CD4-positive, alpha-beta T cell treated with Interleukin-1 beta for 1 hour (primary cell): ENCODE measurements at places on chromosomes 7 and 10.
A peak's percentile ranks its signal among the peaks of the same experiment; 100 is the strongest.

- no peak for DNase-seq
These were observed 5.4 kb downstream of the PRF1 start for GRCh38 chr10:70596860-70597809.

- DNase-seq: no peak
These were observed 86.6 kb downstream of the ABLIM1 start for GRCh38 chr10:114571316-114571999.

DNA sequence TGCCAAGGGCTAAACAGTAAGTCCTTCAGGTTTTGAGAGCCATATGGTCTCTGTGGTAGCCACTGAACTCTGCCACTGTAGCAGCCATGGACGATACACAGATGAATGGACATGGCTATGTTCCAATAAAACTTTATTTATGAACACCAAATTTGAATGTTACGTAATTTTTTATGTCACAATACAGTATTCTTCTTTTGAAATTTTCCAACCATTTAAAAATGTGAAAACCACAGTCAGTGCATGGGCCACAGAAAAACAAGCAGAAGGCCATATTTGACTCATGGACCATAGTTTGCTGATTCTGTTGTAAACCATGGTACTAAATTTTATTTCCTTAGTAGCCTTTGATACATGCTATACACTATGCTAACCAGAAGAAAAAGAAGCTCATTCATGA lies 361.8 kb downstream of the MAGI2 start:
- no peak for DNase-seq

- DNase-seq: no peak
These were observed 24.9 kb downstream of the CYP17A1 start for GRCh38 chr10:102812231-102812876.

DNA sequence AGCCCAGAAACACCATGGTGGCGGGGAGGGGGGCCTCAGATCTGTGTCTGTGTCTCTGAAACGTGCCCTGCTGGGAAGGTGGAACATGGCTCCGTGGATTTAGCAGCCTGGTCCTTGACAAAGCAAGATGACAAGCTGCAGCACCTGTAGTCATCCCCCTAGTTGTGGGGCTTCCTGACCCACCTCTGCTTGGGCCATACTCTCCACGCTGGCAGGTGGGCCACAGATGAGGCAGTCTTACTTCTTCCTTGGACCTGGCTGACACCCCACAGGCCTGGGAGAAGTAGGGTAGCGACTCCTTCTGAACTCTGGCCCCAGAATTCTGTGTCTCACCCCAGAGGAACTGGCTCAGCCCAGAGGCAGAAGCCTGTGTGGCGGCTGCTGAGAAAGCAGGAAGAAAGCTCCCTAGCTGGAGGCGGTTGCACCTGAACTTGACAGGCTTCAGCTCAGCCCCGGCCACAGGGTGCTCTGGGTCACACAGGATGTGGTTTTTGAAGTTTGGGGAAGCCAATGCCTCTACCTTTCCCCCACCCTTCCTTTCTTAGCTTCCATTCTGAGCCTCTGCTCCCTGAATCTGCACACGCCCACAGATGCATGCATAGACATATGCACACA lies 113.9 kb downstream of the ABLIM1 start:
- DNase-seq: peak; percentile 74

DNA sequence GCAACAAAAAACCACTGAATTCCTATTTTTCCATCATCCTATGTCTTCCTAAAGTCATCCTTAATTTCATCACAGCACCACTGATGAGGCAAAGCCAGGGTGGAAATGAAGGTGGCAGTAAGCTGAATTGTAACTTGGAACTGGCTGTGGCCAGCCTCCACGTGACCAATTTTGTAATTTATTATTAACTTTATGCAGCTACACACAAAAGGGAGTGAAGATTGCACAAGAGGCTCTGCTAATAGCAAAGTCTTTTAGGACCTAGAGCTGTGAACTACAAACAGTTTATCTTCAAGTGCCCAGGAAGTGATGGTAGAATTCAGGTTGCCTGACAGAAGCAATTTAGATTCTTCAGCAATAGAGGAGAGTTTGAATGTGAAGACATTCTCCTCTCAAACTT lies 176.4 kb downstream of the CCDC71L start:
- DNase-seq: no peak

- no peak for DNase-seq
These were observed 99.4 kb downstream of the EBF3 start for GRCh38 chr10:129864601-129865126.
